GM23248 (cell line): ENCODE measurements at places on chromosomes 5 and 9. TPM values are rescaled to one million over a fixed set of nuclear protein-coding genes. Genes with fewer than 3 reads are reported as not detected.
A peak's percentile ranks its signal among the peaks of the same experiment; 100 is the strongest.

The N4BP3 gene
- 0.32 and 0.38 TPM in 2 replicates for total RNA-seq

- peak overlapping the region; percentile 63; the same call in 1 of the 2 replicates for H3K27ac ChIP-seq
- DNase-seq, result peak; percentile 14
- no peaks in the 10 kb centered on the region for H3K36me3 ChIP-seq
- H3K4me3 ChIP-seq, result no peak overlapping the region
- H3K4me1 ChIP-seq, result peaks cover 28% of the 10 kb centered on the region
- no peaks in the 10 kb centered on the region for H3K27me3 ChIP-seq
Observed at GRCh38 chr5:163586531-163586956, 81.1 kb downstream of the MAT2B start.

The TXN gene
- 223 and 251 TPM in 2 replicates for total RNA-seq

The NR5A1 gene
- total RNA-seq, result not detected in 2 replicates

The CD72 gene
- total RNA-seq, result 3.9 TPM in 1 of 2 replicates, not detected in the other

DNA sequence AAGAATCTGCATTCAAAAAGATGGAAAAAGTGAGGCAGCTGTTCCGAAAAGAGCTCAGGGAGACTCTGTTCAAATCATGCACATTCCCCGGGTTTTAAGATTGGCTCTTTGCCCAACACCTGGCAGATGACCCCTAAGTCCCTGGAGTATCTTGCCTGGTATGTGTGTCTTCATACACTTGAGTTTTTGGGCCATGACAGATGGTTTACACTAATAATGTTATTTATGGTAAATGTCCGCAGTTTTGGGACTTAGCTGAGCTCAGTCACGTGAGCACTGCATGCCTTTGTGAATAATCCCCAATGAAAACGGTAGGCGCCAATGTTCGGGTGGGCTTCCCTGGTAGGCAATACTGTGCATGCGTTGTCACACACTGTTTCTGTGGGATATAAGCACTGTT is 316.1 kb downstream of the PRDM9 start:
- H3K36me3 ChIP-seq, result no peaks in the 10 kb centered on the region
- no peaks in the 10 kb centered on the region for H3K4me1 ChIP-seq
- H3K27ac ChIP-seq, result no peak overlapping the region
- no peaks in the 10 kb centered on the region for H3K27me3 ChIP-seq
- no peak for DNase-seq

DNA sequence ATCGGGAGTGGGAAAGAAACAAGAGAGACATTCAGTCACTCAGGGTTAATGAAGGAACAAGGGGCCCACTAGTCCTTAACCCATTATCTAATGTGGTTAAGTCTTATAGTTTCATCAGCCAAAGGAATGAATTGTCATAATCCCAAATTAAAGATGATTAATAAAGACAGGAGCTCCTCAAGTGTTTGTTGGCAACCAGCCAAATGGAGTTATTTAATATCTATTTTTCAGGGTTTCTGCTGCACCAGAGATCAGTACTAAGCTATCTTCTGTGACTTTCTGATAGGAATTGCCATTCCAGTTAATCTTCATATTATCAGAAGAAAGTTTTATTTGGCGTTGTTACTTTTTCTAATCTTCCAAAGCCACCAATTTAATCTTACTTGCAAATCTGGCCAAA is 34.0 kb upstream of the FCHO2 start:
- H3K27ac ChIP-seq, result no peak overlapping the region
- DNase-seq, result peak; percentile 26
- H3K4me1 ChIP-seq, result no peaks in the 10 kb centered on the region
- H3K36me3 ChIP-seq, result no peaks in the 10 kb centered on the region

- DNase-seq, result no peak
- peaks cover 8% of the 10 kb centered on the region for H3K4me1 ChIP-seq
- H3K36me3 ChIP-seq, result peaks cover 5% of the 10 kb centered on the region; the same call in 1 of the 2 replicates
- no peak overlapping the region for H3K4me3 ChIP-seq
Observed at GRCh38 chr9:96333958-96334357, 32.0 kb upstream of the HSD17B3 start.

The IL7R gene
- total RNA-seq, result 12.6 and 16.9 TPM in 2 replicates

The LTC4S gene
- total RNA-seq, result 3.7 and 6.6 TPM in 2 replicates

GRCh38 chr9:86921151-86921923 is 26.0 kb downstream of the GAS1 start:
- no peaks in the 10 kb centered on the region for H3K27me3 ChIP-seq
- no peak overlapping the region for H3K27ac ChIP-seq
- H3K4me1 ChIP-seq, result peaks cover 17% of the 10 kb centered on the region
- no peaks in the 10 kb centered on the region for H3K36me3 ChIP-seq
- DNase-seq, result no peak
- no peak overlapping the region for H3K4me3 ChIP-seq

DNA sequence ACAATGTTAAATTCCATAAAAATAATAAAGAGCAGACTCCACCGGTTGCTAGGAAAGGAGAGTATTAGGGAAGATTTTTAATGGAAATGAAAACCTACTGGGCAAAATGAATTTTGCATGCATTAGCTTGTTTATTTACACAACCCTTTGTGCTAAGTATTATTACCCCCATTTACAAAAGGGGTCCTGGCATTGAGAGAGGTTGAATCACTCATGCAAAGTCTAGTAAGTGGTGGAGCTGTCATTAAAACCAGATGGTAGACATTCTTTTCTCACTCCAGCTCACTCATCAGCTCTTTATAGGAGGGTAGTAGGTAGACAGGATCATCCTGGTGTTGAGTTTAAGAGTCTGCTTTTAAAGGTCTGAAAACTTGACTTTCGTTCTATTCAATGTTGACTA is 395.1 kb downstream of the PLK2 start:
- H3K4me3 ChIP-seq, result no peak overlapping the region
- H3K4me1 ChIP-seq, result peaks cover 20% of the 10 kb centered on the region
- no peaks in the 10 kb centered on the region for H3K27me3 ChIP-seq
- DNase-seq, result peak; percentile 43

DNA sequence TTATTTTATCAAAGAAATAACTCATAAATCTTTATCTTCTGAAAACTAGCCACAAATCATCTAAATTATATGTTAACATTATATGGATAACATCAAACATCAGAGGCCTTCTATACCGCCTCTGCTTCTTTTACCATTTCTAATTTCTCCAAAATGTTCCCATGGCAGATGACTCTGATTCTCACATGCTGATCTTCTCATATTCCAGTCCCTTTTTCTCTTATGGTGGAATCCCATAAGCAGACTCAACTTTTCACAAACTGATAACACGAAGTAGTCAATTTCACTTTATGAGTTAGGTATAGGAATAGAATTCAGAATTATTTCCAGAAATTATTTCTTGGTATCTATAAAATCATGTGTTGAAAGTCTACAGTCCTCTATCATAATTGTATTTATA is 212.3 kb downstream of the ENC1 start:
- H3K27me3 ChIP-seq, result no peaks in the 10 kb centered on the region
- H3K27ac ChIP-seq, result no peak overlapping the region
- no peak for DNase-seq

GRCh38 chr9:79383096-79383495 is 188.7 kb upstream of the TLE4 start:
- H3K36me3 ChIP-seq, result no peaks in the 10 kb centered on the region
- no peak for DNase-seq
- no peak overlapping the region for H3K27ac ChIP-seq
- H3K27me3 ChIP-seq, result no peaks in the 10 kb centered on the region; the same call in 1 of the 2 replicates

DNA sequence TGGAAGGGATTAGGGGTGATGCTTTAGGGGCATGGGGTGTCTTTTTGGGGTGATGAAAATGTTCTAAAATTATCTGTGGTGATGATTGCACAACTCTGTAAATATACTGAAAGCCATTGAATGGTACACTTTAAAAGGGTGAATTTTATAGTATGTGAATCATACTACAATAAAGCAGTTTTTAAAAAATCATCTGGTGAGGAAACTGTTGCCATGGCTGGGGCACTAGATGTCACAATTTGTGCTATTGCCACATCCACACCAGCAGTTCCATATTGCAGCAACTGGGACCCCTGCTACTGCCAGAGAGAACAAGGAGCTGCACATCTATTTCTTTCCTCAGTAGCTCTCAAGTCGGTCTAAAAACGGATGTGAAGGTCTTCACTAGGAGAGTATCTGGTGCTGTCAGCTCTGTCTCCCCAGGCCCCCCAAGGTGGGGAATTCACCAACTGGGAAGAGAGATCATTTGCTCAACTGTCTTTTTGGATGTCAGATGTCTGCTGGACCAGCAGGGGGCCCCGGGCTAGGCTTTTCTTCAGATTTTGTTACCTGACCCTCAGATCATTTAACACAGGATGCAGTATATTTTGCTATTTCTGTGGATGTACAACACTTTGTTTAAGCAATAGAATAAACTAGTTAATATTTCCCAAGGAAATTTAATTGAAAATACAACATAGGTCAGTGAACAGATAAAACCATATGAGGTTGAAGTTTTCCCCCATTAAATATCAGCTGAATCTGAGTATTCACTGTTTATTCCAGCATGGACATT is 13.2 kb downstream of the CMYA5 start:
- H3K27me3 ChIP-seq, result no peaks in the 10 kb centered on the region
- peak overlapping the region; percentile 8; the same call in 1 of the 2 replicates for H3K27ac ChIP-seq
- H3K4me3 ChIP-seq, result no peak overlapping the region
- peak; percentile 68 for DNase-seq
- peaks cover 12% of the 10 kb centered on the region; the same call in 1 of the 2 replicates for H3K4me1 ChIP-seq

DNA sequence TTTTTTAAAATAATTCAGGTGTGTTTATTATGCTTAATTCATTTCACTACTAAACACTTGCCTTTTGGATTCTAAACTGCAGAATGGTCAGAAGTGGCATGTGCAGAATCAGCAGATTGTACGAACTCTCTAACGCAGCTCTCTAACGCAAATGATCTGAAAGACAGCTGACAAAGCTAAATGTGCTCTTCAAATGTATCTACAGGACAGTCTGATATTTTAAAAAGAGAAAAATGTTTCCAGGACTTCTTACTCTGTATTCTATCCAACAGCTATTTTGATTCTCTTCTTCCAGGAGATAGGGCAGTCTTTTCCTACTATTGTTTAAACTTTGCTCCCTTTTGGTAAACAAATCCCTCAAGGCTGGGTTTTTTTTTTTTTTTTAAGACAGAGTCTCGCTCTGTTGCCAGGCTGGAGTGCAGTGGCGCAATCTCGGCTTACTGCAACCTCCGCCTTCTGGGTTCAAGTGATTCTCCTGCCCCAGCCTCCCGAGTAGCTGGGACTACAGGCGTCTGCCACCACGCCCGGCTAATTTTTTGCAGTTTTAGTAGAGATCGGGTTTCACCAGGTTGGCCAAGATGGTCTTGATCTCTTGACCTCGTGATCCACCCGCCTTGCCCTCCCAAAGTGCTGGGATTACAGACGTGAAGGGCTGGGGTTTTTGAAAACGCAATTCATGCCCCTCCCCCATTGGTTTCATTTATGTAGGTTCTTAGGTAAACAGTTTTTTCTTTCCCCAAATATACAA is 1.2 kb downstream of the NMRK1 start:
- peak overlapping the region; percentile 84 for H3K4me3 ChIP-seq
- peaks cover 21% of the 10 kb centered on the region for H3K4me1 ChIP-seq
- peak overlapping the region; percentile 59 for H3K27ac ChIP-seq
- DNase-seq, result peak; percentile 5
- H3K36me3 ChIP-seq, result no peaks in the 10 kb centered on the region

The CDKN2B-AS1 gene
- 1.3 and 4.1 TPM in 2 replicates for total RNA-seq

The GNE gene
- 20.6 and 22.4 TPM in 2 replicates for total RNA-seq

The ADAMTS19 gene
- not detected in 2 replicates for total RNA-seq

- no peaks in the 10 kb centered on the region for H3K4me1 ChIP-seq
- H3K27ac ChIP-seq, result no peak overlapping the region
- DNase-seq, result no peak
- no peaks in the 10 kb centered on the region for H3K36me3 ChIP-seq
- no peaks in the 10 kb centered on the region for H3K27me3 ChIP-seq
- no peak overlapping the region for H3K4me3 ChIP-seq
Observed at GRCh38 chr9:9747787-9748186, 865.0 kb downstream of the PTPRD start.

DNA sequence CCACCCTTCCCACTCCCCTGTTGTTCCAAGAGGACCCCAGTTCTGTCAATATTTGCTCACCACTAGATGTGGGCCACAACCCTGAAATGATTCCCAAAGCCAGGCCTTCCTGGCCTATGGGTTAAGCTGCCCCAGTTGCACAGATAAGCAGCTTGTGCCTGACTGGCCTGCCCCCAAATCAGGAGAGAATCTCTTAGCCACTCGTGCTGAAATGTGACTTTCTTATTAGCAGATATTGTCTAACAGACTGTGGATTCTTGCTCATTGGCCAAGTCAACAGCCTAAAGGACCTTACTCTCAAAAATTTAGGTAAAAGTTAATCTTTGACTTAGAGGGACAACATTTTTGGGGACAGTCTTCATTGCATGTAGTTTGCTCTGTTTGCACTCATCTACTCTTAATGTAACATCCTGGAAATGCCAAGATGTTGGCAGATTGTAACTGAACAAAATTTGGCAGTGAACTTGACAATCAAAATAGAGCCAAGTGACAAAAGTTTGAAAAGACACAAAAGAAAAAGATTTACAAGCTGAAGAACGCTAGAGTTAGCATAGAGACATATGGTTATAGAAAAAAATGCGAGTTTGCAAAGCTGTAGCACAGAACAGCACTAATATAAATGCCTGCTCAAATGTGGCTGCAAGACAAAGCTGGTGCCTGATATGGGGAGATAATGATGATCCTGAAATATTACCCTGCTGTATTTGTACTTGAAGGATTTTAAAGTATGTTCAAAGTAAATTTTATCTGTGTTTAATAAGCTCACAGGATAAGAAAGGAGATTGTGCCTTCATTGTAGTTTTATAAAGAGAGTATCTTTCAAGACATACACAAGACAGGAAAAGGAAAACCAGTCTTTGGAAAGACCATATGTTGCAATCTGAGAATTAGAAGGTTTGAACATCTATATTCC is 29.0 kb upstream of the FSD1L start:
- no peak for DNase-seq
- peaks cover 7% of the 10 kb centered on the region; the same call in 1 of the 2 replicates for H3K4me1 ChIP-seq
- no peaks in the 10 kb centered on the region for H3K36me3 ChIP-seq
- no peak overlapping the region for H3K4me3 ChIP-seq
- H3K27ac ChIP-seq, result no peak overlapping the region

- DNase-seq, result no peak
- H3K36me3 ChIP-seq, result no peaks in the 10 kb centered on the region
- no peaks in the 10 kb centered on the region for H3K4me1 ChIP-seq
- no peak overlapping the region for H3K27ac ChIP-seq
- H3K4me3 ChIP-seq, result no peak overlapping the region
Observed at GRCh38 chr5:81154725-81155124, 78.4 kb upstream of the CKMT2 start.

The IL31RA gene
- 0.89 TPM in 1 of 2 replicates, not detected in the other for total RNA-seq

DNA sequence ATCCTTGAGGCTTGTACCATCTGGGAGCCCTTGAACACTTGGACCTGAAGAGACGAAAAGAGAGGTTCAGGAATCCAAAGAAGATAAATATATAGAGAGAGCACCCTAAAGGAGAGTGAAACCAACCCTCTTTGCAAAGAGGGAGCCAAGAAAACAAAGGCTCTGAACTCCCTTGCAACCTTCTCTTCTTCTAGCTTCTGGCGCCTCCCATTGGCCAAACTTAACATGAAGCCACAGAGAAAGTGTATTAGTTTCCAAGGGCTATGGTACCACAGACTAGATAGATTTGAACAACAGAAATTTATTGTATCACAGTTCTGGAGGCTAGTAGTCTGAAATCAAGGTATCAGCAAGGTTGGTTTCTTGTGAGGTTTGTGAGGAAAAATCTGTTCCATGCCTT is 175.1 kb downstream of the HCN1 start:
- DNase-seq, result no peak
- no peaks in the 10 kb centered on the region for H3K4me1 ChIP-seq
- H3K4me3 ChIP-seq, result no peak overlapping the region
- H3K36me3 ChIP-seq, result no peaks in the 10 kb centered on the region
- H3K27ac ChIP-seq, result no peak overlapping the region

The TLX3 gene
- not detected in 2 replicates for total RNA-seq

The PRKAA1 gene
- total RNA-seq, result 74.2 and 77.4 TPM in 2 replicates

GRCh38 chr5:32523625-32524024 is 61.7 kb upstream of the SUB1 start:
- H3K27me3 ChIP-seq, result no peaks in the 10 kb centered on the region
- H3K36me3 ChIP-seq, result no peaks in the 10 kb centered on the region
- peak; percentile 36 for DNase-seq
- no peak overlapping the region for H3K27ac ChIP-seq
- H3K4me3 ChIP-seq, result no peak overlapping the region
